Progenitor cell of endocrine pancreas (in vitro differentiated cells): ENCODE measurements at places on chromosomes 11 and 22. TPM values are rescaled to one million over a fixed set of nuclear protein-coding genes. Genes with fewer than 3 reads are reported as not detected.

- DNase-seq, result no peak
Observed at GRCh38 chr11:3056296-3057068, 741 bp downstream of the CARS1 start.

Gene PACSIN3
- 54.1 and 59.6 TPM in 2 replicates for total RNA-seq

GRCh38 chr11:125301346-125301745, 136.8 kb downstream of the PKNOX2 start:
- no peak for DNase-seq

Gene APOL1
- total RNA-seq, result 0.12 TPM in 1 of 2 replicates, not detected in the other

Gene SHISAL1
- total RNA-seq, result 0.29 and 0.46 TPM in 2 replicates

DNA sequence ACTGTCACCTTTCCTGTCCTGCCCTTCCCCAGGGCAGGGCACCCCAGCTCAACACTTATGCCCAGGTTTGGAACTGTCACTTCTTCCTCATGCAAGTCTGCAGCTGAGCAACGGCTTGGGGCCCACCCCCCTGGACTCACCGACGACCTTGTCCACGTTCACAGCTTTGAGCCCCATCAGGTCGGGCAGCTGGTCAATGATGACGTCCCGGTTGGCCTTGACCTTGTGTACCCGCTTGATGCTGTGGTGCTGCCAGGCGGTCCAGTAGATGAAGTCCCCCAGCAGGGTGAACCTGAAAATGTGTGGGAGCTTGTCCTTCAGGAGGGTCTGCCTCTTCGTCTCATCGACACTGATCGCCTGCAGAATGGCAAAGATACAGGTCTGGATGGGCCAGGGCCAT, 135.0 kb downstream of the CRYBB2 start:
- no peak for DNase-seq
